ENCODE measurements at places on chromosomes 5 and 9.

- DNase-seq = no peak
These were observed 12.2 kb downstream of the TRAF1 start for GRCh38 chr9:120914396-120914795.

GRCh38 chr5:142293486-142293885, 31.3 kb downstream of the SPRY4 start:
- DNase-seq = peak; percentile 48

DNA sequence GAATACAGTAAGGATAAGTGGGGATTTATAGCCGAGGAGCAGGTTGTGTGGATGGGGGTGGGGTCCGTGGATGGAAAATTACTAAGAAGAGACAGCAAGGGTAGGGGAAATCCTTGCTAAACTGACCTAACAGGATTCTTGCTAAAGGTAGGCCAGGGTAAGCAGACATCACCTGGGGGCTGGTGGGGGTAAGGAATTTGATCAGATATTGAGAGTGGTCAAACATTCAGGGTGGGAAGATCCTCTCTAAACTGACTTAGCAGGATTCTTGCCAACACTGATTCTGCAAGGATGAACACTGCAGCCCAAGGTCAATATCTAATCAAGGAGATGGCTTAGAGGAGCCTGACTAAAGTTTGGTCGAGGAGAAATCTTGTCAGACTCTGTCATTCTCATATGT, 2.7 kb upstream of the PLGRKT start:
- DNase-seq = no peak

DNA sequence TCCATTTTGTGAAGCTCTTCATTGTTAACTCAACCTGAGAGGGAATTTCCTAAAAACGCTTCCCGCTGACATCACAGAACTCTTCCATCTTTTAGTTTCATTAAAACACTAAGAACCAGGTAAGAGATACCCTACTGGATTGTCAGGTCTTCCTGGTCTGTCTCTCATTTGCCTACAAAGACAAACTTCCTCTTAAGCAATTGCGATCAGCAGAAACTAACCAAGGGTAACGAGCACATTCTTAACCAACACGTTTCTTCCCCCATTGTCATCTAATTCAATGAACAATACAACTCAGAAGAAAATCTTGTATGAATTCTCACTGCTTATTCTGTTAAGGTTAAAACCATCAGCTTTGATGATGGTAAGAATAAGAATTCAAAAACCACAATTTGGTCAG, 6.6 kb downstream of the FBXW11 start:
- no peak for DNase-seq

- DNase-seq = no peak
These were observed 1037.3 kb upstream of the ACO1 start for GRCh38 chr9:31347082-31347617.
